ENCODE measurements at places on chromosomes 6 and 20.

DNA sequence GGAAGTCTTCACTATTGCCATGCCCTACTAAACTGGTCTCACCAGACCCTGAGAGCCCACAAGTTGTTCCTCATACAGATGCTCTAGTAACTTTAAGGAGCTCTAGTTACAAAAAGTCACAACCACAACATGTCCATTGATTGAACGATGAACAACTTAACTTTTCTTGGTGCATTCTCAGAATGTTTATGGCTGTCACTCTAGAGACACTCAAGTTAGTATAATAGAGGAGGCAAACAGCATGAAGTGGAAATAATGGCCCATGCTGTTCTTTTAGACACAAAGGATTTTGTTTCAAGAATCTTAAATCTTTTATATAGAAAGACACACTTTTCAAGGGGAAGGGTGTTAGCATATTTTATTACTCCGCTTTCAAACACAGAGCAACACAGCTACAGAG, 934.4 kb downstream of the HACE1 start:
- no peak for DNase-seq

- no peak for DNase-seq
Measured at GRCh38 chr6:111456208-111456607, 26.8 kb downstream of the REV3L start.

GRCh38 chr6:56541030-56541600, 101.6 kb downstream of the DST start:
- no peak for DNase-seq

- peak; percentile 20 for DNase-seq
Measured at GRCh38 chr20:8132484-8133309, 631 bp downstream of the PLCB1 start.

GRCh38 chr6:10412461-10413261, 2.2 kb downstream of the TFAP2A start:
- no peak for DNase-seq

GRCh38 chr6:36955671-36956445, 1.3 kb downstream of the PI16 start:
- DNase-seq, result no peak

DNA sequence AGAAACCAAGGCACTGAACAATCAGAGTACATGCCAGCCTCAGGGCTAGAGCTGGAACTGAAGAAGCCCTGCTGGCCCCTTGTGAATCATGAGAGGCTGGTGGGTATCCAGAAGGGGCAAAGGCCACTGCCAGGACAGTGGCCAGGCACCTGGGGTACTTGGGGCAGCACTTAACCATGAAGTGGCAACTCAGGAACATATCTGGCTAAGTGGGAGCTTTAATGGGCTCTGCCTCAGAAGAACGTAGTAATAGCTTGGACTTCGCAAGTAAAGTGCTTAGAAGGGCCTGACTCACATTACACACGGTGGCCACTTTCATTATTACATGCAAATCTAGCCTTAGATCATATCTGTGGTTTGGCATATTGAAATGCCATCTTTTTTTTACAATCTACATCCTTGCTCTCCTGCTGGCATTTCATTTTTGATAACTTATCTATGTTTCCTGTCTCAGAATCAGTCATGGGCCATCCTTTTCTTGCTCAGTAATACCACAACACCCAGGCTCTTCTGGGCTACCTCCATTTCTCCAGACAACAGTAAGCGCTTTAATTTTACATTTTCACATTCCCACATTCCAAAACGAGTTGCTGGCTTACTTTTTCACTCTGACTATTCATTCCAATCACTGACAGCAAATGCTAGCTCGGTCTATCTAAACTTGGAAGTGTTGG, 21.6 kb downstream of the NAPB start:
- DNase-seq, result no peak

DNA sequence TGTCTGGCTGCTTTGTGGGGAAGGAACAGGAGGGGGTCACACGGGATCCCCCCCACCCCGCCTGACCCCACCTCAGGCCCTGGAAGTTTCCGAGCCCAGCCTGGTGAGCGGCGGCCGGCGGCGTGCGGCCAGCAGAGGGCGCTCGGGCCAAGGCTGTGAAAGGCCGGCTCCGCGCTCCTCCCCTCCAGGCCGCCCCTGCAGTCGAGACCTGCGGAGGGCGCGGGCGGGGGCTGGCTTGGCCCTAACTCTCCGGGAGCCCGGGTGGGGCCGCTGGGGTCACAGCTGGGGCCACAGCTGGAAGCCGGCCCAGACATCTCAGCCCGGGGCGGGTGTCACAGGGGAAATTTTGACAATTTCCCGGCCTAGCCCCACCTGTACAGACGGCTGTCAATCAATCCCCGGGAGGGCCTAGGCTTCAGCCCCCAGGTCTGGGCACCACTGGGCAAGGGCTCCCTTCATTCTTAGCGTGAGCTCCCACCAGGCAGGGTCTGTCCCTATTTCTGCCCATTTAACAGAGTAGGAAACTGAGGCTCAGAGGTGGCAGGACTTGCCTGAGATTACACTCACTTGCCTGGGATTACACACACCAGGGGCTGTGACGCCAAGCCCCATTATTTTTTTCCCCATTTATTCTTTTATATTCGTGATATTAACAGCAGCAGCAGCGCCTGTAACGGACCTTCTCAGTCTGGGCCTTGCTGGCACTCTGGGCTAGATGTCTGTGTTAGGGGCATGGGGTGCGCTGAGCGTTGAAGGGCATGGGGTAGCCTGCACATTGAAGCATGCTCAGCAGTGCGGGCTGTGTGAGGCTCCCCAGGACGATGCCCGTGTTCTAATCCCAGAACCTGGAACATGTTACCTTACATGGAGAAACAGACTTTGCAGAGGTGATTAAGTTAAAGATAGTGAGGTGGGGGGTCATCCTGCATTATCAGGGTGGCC, 23.0 kb downstream of the ZBP1 start:
- peak; percentile 60 for DNase-seq

DNA sequence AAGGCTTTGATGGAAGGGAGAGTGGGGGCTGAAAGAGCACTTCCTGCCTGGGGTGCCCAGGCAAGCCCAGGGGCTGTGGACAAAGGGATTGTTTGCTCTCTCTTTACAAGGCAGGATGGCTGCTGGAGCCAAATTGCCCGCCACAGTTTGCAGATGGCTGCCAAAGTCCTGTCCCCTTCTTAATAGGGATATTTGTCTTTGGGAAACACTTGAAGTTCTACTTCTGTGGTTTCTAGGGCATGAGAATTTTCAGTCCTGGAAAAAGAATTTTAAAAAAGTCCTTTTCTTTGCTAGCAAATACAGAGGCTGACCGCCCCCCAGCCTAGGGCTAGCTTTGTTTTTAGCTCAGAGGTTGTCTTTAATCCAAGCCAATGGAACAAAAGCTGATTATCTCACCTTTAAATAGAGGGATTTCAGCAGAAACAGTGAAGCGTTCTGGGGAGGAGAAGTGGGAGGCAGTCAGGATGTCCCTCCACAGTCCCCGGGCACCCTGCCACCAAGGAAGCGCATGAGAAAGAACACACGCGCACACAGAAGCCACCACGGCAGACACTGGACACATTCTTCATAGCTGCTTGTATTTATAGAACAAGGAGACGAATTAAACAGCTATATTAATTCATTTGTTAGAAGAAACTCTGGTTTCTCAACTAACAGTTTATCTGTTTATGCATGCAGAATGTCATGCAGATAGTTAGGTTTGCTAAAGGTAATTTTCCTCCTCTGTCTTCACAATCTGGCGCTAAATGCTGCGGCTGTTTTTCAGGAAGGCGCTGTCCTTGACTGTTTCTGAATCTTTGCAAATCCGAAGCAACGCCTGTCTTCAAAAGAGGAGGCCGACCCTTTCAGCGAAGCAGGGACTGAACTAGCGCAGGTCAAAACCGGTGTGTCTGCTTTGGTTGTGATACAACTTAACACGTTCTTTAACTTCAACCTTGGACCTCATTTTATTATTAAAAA, 736.9 kb downstream of the QKI start:
- no peak for DNase-seq

DNA sequence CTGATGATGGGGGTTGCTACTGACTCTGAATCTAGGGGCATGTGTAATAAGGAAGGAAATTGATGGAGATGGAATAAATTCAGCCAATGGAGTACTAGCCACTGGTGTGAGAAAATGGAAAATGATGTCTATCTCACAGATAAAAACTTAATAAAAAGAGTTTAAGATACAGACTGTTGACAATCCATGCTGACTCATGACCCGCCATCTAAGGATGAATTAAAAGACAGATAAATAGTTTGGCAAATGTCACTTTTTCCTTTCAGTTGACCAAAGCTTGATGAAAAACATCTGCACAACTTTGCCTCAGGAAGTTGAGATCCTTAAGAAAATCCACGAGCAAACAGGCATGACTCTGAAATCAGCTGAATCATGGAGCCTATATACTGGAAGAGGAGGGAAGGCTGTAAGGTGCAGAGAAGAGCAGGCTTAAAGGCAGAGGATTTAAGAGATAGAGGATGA, 82.6 kb upstream of the BMP5 start:
- no peak for DNase-seq

DNA sequence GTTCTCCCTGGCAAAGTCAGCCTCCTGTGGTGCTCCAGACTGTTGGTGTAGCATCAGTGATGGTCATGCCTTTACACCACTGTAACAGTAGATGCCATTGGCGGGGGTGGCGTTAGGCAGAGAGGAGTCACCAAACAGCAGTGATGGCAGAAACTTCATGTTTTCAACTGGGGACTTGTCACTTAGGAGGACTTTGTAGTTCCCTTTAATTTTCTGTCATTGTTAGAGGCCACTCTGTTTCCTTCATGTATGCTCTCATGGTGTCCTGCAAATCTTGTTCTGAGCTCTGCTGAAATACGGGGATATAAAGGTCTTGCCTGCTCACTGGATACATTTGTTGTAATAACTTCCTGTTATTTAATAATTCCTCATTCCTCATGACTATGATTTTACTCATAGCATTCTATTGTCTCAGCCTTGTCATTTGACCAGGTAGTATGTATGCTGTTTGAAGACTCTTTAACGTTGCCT, 4.6 kb downstream of the MAP3K4 start:
- DNase-seq, result no peak

DNA sequence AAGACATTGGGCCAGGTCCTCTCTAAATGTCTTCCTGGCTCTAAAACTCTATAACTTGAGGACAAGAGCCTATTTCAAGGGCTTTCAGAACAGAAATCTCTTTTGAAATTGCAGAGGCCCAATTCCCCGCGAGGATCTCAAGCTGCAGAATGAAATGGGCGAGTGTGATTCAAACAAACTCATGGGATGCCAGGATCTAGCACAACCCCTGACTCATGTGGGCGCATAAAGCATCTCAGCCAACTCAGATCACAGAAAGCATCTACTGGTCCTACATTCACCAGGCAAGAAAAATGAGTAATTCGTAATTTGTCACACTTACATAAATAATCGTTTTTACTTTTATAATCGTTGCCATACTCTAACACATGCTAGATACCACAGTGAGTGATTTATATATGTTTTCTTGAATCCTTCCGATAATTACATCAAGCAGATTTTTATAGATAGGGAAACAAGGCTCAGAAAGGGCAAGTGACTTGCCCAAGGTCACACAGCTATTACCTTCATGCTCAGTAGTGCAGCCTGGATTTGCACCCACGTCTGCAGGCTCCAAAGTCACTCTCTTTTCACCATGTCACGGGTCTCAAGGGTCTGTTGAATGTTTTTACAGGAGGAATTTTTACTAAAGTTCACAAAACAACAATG, 26.2 kb downstream of the FOXF2 start:
- DNase-seq, result no peak

DNA sequence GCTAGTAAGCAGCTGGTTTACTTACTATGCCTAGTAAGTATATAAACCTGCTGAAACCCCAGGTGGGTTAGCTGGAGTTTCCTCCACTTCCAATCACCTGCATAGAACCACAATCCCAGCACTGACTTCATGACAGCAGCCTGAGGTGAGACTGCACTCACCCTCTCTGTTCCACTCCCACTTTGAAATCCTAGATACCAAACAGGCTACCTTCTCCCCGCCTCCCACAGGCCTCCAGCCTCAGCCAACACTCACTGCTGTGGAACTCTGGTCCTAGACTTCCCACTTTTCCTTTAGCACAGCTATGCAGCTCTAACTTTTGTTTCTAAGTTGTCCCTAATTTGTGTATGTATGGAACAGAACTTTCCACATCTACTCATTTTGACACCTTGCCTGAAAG, 149.7 kb upstream of the ARID1B start:
- DNase-seq, result no peak

DNA sequence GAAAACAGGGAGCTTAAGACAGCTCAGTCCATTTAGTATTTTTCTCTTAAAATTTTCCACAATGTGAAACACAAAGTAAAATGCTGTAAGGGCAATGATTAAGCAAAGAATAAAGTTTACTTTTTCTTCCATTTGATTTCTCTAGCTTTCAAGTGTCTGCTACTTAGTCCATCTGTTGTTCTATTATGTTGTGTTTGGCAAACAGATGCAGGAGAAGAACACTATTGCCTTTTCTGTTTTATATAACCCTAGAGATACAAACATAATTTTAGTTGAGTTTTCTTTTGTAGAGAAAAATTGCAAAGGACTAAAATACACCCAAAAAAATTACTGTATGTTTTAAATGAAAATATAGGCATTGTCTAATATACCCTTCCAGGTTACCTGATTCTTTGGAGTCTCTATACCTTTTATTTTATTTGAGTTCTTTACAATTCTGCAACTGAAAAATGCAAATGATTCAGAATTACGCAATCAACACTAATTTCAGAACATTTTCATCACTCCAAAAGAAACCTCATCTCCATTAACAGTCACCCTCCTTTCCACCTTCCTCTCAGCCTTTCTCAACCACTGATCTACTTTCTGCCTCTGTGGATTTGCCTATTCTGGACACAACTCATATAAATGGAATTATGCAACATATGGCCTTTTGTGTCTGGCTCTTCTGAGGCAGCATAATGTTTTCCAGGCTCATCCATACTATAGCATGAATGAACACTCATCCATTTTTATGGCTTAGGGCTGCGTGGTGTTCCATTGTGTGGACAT, 96.9 kb downstream of the MKKS start:
- DNase-seq, result no peak

- DNase-seq, result no peak
Measured at GRCh38 chr6:134456226-134456625, 138.3 kb upstream of the SGK1 start.

GRCh38 chr6:4348462-4349112, 213.2 kb upstream of the ECI2 start:
- no peak for DNase-seq

DNA sequence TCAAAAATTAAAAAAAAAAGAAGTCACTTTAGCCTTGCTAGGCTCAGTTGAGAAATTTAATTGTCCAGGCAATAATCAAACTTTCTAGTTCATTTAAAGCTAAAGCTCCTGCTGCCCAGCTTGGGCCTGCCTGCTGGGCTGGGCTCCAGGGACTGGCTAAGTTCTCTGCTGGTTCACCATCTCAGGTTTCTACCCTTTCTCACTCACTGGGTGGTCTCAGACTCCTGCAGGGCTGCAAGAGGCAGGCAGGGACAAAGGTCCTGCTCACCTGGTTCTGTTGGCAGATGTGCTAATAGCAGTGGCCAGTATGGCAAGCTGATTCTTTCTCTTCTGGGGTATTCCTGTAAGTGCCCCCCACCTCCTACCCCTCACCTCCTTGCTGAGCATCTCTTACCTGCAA, 21.2 kb upstream of the RTF2 start:
- no peak for DNase-seq

GRCh38 chr6:47631269-47631772, 67.1 kb upstream of the ADGRF4 start:
- no peak for DNase-seq

GRCh38 chr20:49352751-49353150, 74.9 kb upstream of the ZNFX1 start:
- DNase-seq, result no peak

GRCh38 chr20:62710886-62711702, 2.5 kb downstream of the NTSR1 start:
- peak; percentile 20 for DNase-seq

Measured in stimulated activated CD8-positive, alpha-beta memory T cell treated with anti-CD3 and anti-CD28 coated beads, Interleukin-12 subunit alpha, Interleukin-12 subunit beta, amount 100 ng/mL, for 4 hours (primary cell).